Activated T-helper 1 cell treated with anti-CD3 and anti-CD28 coated beads, Interleukin-12 subunit alpha, Interleukin-12 subunit beta, Interleukin-2, Interleukin-4 antibody, amounts not matched to agents 30 ng/mL and 10 ng/mL and 1 ng/mL, durations not matched to agents 14 hours and 24 hours and 36 hours (primary cell): ENCODE measurements at places on chromosomes 2 and 18.

- no peaks in the 10 kb centered on the region for H3K36me3 ChIP-seq
- H3K27ac ChIP-seq, result no peak overlapping the region
- no peak overlapping the region for H3K4me3 ChIP-seq
- H3K4me1 ChIP-seq, result no peaks in the 10 kb centered on the region
These were observed 11.4 kb downstream of the FHOD3 start for GRCh38 chr18:36308711-36309435.

- no peak for DNase-seq
- peaks cover 74% of the 10 kb centered on the region for H3K4me1 ChIP-seq
- H3K27me3 ChIP-seq, result no peaks in the 10 kb centered on the region
- H3K4me3 ChIP-seq, result peak overlapping the region; percentile 93
- H3K36me3 ChIP-seq, result peaks cover 34% of the 10 kb centered on the region
These were observed 1.4 kb upstream of the TUBA4B start for GRCh38 chr2:219251656-219252055.

GRCh38 chr2:38442643-38443541 is 65.8 kb upstream of the ATL2 start:
- no peak overlapping the region for H3K27ac ChIP-seq
- no peaks in the 10 kb centered on the region for H3K36me3 ChIP-seq
- peaks cover 10% of the 10 kb centered on the region for H3K4me1 ChIP-seq
- no peak for DNase-seq

- DNase-seq, result no peak
- H3K4me3 ChIP-seq, result no peak overlapping the region
- peaks cover 3% of the 10 kb centered on the region for H3K36me3 ChIP-seq
- no peaks in the 10 kb centered on the region for H3K4me1 ChIP-seq
These were observed 32.9 kb downstream of the HS1BP3 start for GRCh38 chr2:20617892-20618467.

DNA sequence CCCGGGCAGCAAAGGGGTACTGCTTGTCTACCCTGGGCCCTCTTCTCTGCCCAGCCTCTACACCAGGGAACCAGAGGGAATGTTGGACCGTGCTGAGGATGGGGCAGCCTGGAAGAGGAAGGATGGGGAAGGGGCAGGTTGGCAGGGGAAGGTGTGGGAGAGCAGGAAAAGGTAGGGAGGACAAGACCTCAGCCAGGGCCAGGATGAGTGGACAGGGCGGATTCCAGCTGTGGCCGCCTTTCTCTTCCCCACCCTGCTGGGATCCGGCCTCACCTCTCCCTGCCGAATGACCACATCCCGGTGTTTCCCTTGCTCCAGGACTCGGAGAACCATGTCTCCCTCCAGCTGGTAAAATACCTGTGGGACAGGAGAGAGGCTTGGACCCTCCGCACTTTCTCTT is 8.9 kb downstream of the HAAO start:
- DNase-seq, result no peak
- H3K27me3 ChIP-seq, result no peaks in the 10 kb centered on the region
- H3K36me3 ChIP-seq, result no peaks in the 10 kb centered on the region

DNA sequence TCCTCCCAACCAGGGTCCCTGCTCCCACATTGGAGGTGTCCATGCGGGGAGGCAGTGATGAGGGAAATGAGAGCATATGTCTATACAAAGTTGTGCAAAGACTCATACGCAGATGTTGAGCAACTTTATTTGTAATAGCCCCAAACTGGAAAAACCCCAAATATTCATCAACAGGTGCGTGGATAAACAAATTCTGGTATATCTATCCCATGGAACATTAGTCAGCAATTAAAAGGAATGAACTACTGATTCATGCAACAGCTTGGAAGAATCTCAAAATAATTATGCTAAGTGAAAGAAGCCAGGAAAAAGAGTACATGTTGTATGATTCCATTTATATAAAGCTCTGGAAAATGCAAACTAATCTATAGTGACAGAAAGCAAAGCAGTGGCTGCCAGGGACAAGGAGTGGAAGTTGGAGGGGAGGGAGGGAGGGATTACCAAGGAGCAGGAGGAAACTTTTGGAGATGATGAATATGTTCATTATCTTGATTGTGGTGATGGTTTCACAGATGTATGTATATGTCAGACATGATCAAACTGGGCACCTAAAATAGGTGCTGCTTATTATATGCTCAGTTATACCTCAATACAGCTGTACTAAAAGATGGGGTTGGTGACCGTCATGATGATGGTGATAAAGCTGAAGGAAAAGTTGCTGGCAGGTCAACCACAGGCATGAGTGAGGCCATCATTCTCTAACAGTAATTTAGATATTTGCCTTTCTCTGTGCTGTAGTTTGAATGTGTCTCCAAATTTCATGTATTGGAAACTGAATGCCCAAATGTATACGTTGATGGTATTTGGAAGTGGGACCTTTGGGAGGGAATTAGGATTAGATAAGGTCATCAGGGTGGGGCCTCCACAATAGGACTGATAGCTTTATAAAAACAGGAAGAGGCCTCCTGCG is 270.9 kb downstream of the CYP26B1 start:
- no peaks in the 10 kb centered on the region for H3K36me3 ChIP-seq
- H3K27ac ChIP-seq, result no peak overlapping the region
- H3K4me1 ChIP-seq, result no peaks in the 10 kb centered on the region
- DNase-seq, result no peak
- no peaks in the 10 kb centered on the region for H3K27me3 ChIP-seq
- H3K4me3 ChIP-seq, result no peak overlapping the region

- H3K4me1 ChIP-seq, result no peaks in the 10 kb centered on the region
- H3K27me3 ChIP-seq, result peaks cover 2% of the 10 kb centered on the region
- peaks cover 3% of the 10 kb centered on the region for H3K36me3 ChIP-seq
- no peak overlapping the region for H3K4me3 ChIP-seq
- DNase-seq, result no peak
- H3K27ac ChIP-seq, result no peak overlapping the region
These were observed 73.6 kb downstream of the NRP2 start for GRCh38 chr2:205755923-205756322.

DNA sequence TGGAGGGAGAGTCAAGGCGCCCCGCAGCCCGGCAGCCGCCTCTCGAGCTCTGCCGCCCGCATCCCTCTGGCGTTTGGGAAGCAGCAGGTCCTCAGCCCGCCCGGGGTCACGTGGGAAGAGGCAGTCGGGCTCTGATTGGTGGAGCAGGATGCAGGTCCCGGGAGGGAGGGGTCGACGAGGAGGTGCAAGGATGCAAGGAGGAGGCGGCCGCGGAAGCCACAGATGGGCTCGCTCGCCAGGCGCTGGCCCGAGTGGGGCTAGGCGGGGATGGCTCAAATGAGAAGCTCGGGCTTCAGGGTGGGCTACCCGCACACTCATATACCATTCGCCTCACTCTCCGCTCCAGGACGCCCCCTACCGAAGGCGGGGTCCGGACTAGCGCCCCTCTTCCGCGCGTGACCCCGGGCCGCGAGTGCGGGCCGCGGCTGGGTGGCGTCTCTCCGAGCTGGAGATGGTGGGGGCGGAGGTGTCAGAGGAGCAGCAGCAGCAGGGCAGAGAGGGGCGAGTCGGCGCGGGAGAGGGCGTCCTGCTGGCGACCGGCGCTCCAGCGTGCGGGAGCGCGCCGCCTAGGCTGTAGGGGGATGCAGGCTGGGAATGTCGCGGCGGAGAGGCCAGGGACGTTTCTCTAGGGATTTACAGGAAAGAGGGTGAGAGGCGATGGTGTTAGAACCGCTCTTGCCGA is at the start of gene TMEFF2:
Gene TMEFF2, minus strand, starts transcription at position 68 of the 682 bp plus-strand sequence. CDS start 409 bp downstream, outside the sequence.
- peaks cover 81% of the 10 kb centered on the region for H3K27me3 ChIP-seq
- peaks cover 23% of the 10 kb centered on the region for H3K4me1 ChIP-seq
- H3K27ac ChIP-seq, result no peak within 1 kb of the TSS
- H3K4me3 ChIP-seq, result peak within 1 kb of the TSS; percentile 77
- no peaks in the 10 kb centered on the region for H3K36me3 ChIP-seq

GRCh38 chr2:45786030-45786835 is 134.8 kb downstream of the PRKCE start:
- H3K4me3 ChIP-seq, result no peak overlapping the region
- DNase-seq, result no peak
- peak overlapping the region; percentile 72 for H3K27ac ChIP-seq
- H3K4me1 ChIP-seq, result peaks cover 21% of the 10 kb centered on the region

- peaks cover 7% of the 10 kb centered on the region for H3K27me3 ChIP-seq
- peaks cover 17% of the 10 kb centered on the region for H3K4me1 ChIP-seq
- H3K4me3 ChIP-seq, result no peak overlapping the region
- no peaks in the 10 kb centered on the region for H3K36me3 ChIP-seq
These were observed 40.1 kb downstream of the MTCL1 start for GRCh38 chr18:8745355-8746014.

DNA sequence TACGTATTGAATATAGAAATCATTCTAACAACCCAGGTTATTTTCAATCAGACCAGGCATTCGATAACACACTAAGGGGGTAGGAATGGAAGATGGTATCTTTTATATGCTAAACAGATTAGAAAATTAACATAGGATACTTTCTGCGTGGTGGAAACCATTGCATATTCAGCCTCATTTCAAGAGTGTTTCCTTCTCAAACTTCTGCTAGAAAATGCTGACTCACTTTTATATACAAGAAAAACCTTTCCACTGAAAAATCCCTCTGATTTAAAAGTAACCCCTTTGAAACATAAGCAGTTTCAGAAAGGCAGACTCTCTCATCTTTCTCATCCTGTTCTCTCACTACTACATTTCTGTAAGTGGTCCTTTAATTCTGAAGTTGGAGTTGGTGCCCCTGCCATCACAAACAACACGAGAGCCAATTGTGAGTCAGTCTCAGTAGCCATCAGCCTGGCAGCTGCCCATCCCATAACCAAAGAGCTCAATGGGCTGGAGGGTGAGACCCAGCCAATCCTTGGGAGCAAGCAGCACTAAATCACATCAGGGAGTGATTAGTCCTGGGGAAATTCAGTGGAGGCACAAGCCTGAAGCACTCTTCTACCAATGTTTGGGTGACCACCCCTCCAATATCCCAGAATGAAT is 343.1 kb downstream of the CELF4 start:
- H3K4me1 ChIP-seq, result no peaks in the 10 kb centered on the region
- H3K27ac ChIP-seq, result no peak overlapping the region
- no peak for DNase-seq
- no peaks in the 10 kb centered on the region for H3K27me3 ChIP-seq
- no peak overlapping the region for H3K4me3 ChIP-seq

DNA sequence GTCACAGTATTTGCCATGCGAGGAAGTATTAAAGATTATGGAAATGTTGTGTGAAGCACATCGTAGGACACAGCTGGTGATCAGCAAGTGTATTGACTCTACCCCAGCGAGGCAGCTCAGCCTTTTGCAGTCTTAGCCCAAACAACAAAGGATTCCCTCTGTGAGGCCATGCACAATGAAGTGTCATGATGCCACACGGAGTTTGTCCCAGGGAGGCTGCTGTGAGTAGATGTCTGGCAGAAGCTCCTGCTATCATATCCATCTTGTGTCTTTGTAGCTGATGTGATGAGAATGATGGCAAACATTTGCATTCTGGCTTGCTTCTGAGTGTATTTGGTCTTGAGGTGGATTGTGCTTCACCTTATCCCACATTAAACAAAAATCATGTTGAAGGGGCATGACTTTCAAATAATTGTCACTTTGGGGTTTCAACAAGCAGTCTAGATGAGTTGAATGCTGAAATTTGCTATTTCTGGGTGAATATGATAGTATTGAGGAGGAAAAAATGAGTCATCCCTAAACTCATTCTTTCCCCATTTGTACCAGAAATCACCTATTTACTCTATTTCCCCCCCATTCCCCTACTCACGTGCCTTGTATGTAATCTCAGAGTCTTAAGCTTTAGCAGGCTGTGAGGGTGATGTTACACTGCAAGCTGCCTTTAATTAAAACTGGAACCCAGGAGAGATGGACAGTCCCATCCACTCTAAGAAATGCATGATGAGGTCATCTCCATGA is 273.5 kb downstream of the RNF144A start:
- H3K27ac ChIP-seq, result no peak overlapping the region
- no peak overlapping the region for H3K4me3 ChIP-seq
- peaks cover 1% of the 10 kb centered on the region for H3K27me3 ChIP-seq
- no peak for DNase-seq
- H3K36me3 ChIP-seq, result no peaks in the 10 kb centered on the region
- peaks cover 8% of the 10 kb centered on the region for H3K4me1 ChIP-seq

DNA sequence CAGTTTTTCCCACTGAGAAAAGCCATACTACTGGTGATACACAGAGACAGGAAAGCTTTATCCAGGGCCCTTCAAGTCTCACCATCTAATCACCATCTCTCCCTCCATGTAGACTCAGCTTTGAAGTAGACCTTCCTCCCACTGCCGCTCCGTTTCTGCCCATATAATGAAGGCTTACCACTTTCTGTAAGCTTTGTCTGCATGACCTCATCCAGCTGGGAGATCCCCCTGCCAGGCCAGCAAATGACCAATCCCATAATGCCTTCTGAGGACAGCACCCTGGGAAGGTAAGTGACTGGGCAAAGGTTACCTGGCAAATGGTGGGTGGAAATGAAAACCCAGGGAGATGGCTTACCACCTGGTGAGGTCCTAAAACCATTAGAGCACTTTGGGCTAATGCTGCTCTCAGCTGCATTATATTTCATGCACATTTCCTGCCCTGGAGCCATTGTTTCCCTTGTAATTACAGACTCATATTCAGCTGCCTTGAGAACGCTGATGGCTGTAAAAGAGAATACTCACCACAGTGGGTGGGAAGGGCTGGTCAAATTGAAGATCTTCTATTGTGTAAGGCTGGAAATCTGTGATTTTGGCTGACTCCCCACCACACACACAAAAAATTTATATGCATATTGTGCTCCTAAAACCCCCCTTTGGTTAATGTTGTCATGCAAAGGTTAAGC is 350.7 kb upstream of the SYT4 start:
- DNase-seq, result no peak
- H3K36me3 ChIP-seq, result no peaks in the 10 kb centered on the region
- H3K27me3 ChIP-seq, result no peaks in the 10 kb centered on the region

DNA sequence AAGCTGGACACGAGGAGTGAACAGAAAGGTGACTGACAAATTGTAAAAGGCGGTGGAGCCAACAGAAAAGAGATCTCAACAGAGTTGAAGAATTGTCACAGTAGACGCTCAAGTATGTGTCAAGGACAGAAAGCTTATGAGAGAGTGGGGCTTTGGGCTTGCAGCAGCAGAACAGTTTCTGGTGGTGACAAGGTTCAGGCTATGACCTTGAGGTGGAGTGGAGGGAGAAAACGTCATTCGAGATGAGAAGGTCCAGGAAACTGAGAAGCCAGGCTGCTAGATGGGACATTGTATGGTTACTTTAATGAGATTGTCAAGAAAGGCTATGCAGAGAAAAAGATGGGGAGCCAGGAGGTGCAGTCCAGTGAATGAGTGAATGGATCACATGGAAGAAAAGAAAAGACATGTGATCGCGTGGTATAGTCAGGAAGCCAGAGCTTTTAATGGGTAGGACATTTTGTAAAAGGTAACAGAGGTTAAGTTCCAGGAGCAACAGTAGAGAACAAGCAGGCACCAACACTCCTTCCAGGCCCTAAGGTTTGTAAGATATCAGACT is 91.1 kb upstream of the EPC2 start:
- DNase-seq, result peak; percentile 6
- peaks cover 6% of the 10 kb centered on the region for H3K4me1 ChIP-seq
- H3K27ac ChIP-seq, result no peak overlapping the region
- no peaks in the 10 kb centered on the region for H3K27me3 ChIP-seq
- no peak overlapping the region for H3K4me3 ChIP-seq
- H3K36me3 ChIP-seq, result no peaks in the 10 kb centered on the region

DNA sequence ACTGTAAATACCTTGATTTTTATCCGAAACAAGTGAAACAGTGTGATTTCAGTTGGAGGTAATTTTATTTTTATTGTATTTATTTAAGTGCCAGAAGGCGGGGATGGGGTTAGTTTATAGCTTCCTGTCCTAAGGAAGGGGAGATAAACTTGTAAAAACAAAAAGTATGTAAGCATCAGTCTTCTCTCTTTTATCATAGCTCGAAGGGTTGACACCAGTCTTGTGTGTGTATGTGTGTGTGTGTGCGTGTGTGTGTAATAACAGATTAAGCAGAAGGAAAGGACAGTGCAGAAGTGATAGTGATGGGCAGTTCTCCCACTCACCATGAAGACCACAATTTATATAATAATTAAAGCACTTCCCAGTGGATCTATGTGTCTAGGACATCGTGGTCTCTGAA is 793.3 kb downstream of the PLCL1 start:
- H3K27me3 ChIP-seq, result peaks cover 5% of the 10 kb centered on the region
- H3K4me3 ChIP-seq, result no peak overlapping the region
- DNase-seq, result no peak
- no peaks in the 10 kb centered on the region for H3K36me3 ChIP-seq
- no peaks in the 10 kb centered on the region for H3K4me1 ChIP-seq
